Astrocyte (in vitro differentiated cells and primary cell): ENCODE measurements at places on chromosomes 3 and 15.
A peak's percentile ranks its signal among the peaks of the same experiment; 100 is the strongest.

DNA sequence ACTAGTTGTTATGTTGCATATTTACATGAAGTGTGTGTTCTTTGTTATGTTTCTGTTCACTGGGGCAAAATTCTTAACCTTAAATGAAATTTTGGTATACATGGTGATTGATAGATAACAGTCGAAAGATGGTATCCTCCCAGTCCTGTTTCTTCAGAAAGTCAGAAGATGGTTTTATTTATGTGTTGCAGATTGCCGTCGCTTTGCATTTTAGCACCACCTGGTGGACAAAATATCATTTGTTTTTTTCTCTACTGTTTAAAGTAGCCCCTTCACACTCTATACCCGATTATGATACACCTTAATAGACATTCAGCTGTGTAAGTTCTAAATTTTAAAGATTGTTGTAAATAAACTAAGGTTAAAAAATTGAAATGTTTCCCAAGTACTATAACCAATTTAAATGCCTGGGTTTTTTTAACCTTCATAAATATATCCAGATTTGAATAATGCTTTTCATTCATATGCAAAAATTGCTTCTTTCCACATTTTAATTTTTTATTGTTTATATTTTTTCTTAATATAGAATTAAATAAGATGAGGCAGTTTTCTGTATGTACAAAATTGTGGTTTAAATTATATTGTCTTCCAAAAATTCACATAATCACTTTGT is 152.2 kb downstream of the ALCAM start:
- peak; percentile 44 for DNase-seq

DNA sequence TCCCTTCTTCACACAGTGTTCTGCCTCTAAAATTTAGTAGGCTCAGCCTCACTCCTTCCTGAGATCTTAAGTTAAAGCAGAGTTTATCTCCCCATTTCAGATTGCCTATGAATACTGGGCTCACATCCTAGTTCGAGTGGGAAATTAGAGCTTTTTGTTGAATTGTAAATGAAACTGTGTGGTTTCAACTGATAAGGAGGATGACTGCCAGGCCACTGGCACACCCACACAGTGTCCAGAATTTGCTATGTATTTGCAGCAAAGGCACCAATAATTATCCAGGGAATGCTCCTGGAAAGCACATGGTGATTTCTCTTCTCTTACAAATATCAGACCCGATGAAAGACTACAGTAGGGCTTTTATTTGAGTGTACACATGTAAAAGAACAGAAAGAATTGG is 308.1 kb upstream of the COL8A1 start:
- peak; percentile 88 for DNase-seq

GRCh38 chr3:140004271-140004670 is 69.3 kb downstream of the CLSTN2 start:
- no peak for DNase-seq

DNA sequence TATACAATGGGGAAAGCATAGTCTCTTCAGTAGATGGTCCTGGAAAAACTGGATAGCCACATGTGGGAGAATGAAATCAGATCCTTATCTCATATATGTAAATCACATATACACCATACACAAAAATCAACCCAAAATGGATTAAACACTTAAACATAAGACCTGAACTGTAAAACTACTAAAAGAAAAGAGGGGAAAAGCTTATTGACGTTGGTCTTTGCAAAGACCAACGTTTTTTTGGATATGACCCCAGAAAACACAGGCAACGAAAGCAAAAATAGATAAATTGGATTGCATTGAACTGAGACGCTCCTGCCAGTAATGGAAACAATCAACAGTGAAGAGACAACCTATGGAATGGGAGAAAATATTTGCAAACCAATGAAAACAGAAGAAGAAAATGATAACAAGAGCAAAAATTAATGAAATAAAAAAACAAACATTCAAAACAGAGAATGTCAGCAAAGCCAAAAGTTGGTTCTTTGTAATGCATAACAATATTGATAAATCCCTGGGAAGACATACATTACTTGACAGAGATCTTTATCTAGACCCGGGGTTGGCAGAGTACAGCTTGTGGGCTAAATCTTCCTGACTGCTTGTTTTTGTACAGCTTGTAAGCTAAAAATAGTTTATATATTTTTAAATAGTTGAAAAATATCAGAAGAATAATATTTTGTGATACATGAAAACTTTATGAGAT is 86.9 kb downstream of the NEO1 start:
- no peak for DNase-seq

- no peak for DNase-seq
Observed at GRCh38 chr15:83379579-83379959, 67.6 kb upstream of the SH3GL3 start.

DNA sequence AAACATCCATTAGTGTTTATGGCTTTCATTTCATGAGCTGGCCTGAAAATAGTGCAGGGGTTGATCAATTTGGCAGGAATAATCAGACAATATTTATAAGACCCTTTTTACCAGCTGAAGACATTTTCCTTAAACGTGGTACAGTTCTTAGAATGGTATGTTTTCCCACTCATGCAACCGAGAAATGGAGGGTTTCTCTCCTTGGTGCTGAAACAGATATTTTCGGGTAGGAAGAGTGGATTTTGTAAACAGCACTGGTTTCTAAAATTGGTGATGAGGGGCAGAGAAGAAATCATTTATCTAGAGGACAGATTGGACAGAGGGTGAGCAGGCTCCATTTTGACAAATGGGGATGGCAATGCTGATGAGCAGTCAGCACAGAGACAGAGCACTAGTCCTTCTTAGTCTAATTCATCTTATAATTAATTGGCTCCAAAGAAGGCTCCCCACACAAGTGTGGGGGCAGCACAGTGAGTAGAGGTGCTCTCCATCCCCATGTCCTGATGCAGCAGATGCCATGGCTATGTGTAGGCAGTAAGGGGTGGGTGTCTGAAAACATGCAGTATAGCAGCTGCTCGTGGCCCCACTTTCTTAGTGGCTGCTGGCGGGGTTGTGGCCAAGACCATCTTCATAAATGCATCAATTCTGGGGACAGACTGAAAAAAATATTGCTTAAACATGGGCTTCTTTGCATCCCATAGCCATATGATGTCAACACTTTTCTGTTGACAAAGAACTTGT is 18.1 kb upstream of the SLC7A14 start:
- peak; percentile 7 for DNase-seq

GRCh38 chr15:44910981-44911625 is 45.4 kb upstream of the TERB2 start:
- DNase-seq = no peak

GRCh38 chr3:48596157-48596556 is 1.0 kb upstream of the COL7A1 start:
- no peak for DNase-seq

DNA sequence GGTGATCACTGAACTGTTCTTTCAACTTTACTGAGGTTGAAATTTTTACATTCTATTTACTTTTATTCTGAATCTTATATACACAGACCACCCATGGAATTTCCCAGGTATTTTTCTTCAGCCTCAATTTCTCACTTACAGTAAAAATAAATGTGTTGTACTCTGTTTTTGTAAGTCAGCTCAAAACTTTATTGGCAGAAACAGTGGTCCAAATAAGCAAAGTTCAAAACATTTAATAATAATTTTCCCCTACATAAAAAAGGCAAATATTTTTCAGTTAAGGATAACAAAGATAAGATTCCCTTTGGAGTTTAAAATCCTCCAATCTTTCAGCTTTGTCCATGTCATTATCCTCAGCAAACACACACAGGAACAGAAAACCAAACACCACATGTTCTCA is 738.0 kb downstream of the FHIT start:
- no peak for DNase-seq

GRCh38 chr3:151909681-151910405 is 36.4 kb downstream of the SUCNR1 start:
- peak; percentile 87 for DNase-seq

DNA sequence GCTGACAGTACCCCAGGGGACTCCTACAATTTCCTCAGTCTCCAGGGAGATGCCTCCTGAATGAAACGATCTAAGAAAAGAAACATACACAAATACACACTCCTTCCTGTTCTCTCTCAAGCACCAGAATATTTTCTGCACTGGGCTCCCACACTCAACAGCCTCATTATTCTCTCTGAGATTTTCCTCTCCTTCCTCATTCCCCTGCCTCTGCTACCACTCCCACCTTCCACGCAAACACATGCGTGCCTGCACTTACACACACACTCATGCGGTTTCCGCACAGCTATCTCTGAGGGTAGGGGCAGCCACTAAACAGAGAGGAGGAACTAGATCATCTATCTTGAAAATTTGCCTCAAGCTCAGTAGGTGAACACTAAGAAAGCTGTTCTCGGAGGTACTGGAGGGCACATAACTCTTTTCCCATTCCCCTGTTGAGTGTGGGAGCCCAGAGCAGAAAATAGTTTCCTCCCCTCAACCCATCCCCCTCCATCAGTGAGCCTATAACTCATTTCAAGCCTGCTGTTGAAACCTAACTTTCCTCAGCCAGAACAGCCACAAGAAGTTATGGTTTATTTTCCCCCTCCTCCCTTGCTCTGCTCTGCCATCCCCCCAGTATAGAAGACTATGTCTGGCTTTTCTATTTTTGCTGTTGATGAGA is 30.5 kb upstream of the TIPARP start:
- peak; percentile 37 for DNase-seq

DNA sequence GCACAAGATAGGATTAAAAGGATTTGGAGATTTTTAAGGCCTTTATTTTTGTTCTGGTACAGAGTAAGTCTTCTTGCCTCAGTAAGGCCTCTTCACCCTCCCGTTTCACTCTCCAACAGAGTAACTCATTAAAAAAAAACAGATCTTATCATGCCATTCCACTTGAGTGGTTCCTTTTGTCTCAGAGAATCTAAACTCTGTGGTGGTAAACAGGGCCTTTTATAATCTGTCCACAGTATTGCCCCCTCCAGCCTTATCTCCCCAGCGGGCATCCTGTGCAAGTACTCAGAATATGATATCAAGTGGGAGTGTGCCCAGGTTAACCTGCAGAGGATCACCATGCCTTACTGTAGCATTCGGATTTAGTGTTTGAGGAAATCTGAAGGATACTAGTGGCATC is 20.3 kb upstream of the ATOSA start:
- DNase-seq = peak; percentile 2

- DNase-seq = no peak
Observed at GRCh38 chr3:140756240-140757016, 78.6 kb downstream of the TRIM42 start.

DNA sequence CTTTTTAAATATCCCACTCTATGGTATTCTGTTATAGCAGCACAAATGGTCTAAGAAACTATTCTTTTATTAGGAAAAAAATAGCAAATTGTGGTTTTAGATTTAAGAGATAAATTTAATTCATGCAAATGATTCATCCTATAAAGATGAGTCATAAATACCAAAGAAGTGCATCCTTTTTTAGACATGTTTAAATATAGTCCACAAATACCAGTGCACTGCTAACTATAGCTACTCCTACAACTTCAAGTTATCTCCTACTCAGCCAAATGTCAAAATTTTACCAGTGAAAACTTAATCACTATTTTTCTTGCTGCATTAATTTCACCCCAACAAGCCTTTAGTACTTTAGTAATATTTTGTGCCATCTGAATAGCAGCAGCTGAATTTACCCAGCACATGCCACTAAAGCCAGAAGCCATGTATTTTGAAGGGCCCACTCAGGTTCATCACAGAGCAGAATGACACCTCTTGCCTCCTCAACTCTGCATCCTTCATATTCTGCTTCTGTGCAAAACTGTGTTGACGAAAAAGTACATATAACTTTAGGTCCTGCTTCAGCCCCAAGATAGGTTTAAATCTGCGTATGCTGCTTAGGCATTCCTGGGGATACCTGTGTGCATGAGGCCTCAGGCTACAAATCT is 24.9 kb downstream of the CX3CR1 start:
- peak; percentile 73 for DNase-seq

DNA sequence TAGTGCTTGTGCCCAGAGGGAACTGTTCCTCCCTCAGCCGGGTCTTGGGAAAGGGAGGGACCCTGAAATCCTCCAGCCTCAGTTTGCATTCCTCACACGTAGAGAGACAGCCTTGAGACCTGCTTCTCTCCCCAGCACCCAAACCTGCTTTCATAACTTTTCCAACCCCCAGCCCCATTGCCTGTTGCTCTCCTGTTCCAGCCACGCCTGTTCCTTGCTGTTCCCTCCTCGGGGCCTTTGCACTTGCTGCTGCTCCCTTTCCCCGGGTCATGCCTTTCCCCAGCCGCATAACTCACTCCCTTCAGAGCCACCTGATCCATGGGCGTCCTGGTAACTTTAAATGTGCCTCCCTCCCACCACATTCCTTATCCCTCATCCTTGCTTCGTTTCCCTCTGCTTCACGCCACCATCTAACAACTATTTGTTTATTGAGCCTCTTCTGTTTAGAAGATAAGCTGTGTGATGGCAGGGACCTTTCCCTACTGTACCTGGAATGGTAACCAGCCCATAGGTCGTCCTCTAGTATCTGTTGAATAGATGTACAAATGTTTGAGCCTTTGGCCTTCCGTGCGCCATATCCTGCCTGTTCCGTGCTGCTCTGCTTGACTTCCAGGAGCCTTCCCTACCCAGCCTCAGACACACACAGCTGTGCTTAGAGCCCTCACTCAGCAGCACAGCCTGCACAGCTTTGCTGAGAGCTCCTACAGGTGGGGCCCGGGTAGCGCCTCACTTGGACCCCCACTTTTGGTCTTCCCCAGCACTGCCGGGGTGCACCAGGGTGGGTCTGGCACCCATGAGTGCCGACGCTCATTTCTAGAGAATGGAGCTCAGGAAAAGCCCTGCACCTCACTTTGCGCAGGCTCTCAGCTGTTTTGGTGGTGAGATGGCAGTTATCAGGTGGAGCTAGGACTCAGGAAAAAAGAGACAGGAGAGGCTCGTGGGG is 60.2 kb downstream of the SCN5A start:
- no peak for DNase-seq

- no peak for DNase-seq
Observed at GRCh38 chr3:168671091-168671490, 575.4 kb upstream of the GOLIM4 start.

DNA sequence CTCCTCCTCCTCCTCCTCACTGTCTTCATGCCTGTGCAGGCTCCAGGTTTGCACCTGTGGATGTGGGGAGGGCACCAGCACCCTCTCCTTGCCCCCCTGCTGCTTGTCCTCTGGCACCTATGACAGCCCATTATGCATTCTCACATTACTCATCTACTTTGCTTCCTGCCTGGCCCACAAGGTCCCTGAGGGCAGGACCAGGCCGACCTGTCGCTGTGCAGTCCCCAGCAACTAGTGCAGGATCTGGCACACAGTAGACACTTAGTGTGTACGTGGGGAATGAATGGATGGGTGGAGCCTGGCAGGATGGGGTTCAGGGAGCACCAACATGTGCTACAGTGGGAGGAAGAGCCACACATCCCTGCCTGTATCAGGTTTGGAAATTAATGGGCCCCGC is 58.3 kb upstream of the TMEM115 start:
- DNase-seq = no peak

GRCh38 chr3:901953-902778 is 190.7 kb upstream of the CNTN6 start:
- no peak for DNase-seq

GRCh38 chr3:76021376-76021775 is 236.0 kb upstream of the ZNF717 start:
- DNase-seq = no peak

GRCh38 chr3:27423463-27423862 is 54.3 kb upstream of the NEK10 start:
- peak; percentile 86 for DNase-seq

- no peak for DNase-seq
Observed at GRCh38 chr3:177114253-177114652, 83.0 kb downstream of the TBL1XR1 start.

- DNase-seq = peak; percentile 71
Observed at GRCh38 chr15:60137711-60138396, 133.7 kb downstream of the FOXB1 start.

- DNase-seq = peak; percentile 39
Observed at GRCh38 chr3:135991621-135992020, 26.1 kb downstream of the PPP2R3A start.

GRCh38 chr15:64019764-64020163 is 26.5 kb downstream of the DAPK2 start:
- DNase-seq = no peak
